ENCODE measurements at places on chromosomes 5 and 9. TPM values are rescaled to one million over a fixed set of nuclear protein-coding genes. Genes with fewer than 3 reads are reported as not detected.

Gene TICAM2
- polyA plus RNA-seq = 1.5 TPM

DNA sequence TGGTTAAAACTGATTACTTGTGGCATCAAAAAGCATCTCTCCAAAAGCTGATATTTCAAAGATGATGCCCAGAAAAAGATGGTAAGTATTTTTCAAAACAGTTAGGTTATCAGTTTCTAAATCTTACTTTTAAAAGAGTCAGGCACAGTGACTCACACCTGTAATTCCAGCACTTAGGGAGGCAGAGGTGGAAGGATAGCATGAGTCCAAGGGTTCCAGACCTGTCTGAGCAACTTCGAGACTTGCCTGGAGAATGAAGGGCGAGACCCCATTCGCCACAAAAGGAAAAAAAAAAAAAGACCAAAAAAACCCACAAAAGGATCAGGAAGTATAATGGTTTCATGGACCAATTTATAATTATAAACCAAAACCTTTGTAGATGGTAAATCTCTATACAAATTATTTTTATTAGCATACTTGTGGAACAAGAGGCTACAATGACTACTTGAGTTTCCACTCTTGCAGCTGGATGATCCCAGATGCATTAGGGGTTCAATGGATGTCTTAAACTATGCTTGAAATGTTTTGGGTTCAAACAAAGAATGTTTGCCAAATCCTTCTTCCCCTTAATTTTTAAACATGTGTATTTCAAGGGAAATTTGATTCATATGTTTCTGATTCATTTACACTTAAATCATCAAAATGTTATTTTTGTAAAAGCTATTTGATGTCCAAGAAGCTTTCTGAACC is 96.1 kb downstream of the ADAMTSL1 start:
- DNase-seq = no peak
- no peak overlapping the region for H3K27ac ChIP-seq
- H3K36me3 ChIP-seq = no peaks in the 10 kb centered on the region
- no peaks in the 10 kb centered on the region for H3K27me3 ChIP-seq
- no peaks in the 10 kb centered on the region for H3K4me1 ChIP-seq
- no peak overlapping the region for H3K4me3 ChIP-seq

DNA sequence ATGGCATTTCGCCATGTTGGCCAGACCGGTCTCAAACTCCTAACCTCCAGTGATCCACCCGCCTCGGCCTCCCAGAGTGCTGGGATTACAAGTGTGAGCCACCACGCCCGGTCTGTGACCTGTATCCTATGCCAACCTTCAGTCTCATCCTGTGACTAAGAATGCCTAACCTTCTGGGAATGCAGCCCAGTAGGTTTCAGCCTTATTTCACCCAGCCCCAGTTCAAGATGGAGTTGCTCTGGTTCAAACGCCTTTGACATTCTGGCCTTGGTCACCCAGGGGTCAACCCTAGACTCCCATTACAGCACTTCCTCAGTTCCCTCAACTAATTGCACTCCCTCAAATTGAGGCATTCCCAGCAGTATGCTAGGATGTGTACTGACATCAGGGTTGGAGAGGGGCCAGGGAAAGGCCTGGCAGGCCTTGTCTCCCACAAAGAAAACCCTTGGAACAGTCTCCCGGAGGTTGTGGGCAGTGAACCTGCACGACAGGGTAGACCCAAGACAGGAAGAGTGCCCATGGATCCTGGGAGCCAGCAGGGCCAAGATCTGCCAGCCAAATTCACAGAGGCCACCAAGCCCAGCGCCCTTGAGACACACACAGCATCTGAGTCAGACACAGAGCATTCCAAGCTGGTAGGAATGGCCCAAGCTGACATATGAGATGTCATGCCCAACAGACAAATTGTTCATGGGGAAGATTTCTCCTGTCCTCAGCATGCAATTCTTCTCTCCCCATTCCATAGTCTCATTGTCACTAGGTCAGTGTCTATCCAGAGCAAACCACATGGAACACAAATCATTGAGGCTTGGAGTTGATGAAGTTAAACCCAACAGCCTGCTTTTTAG is 24.9 kb upstream of the SMU1 start:
- no peak overlapping the region for H3K27ac ChIP-seq
- no peak overlapping the region for H3K4me3 ChIP-seq
- H3K4me1 ChIP-seq = no peaks in the 10 kb centered on the region
- DNase-seq = no peak

GRCh38 chr5:133526368-133526767 is 86.0 kb downstream of the FSTL4 start:
- no peak for DNase-seq
- H3K27ac ChIP-seq = no peak overlapping the region
- H3K4me1 ChIP-seq = no peaks in the 10 kb centered on the region
- H3K4me3 ChIP-seq = no peak overlapping the region

GRCh38 chr9:27339661-27340284 is 42.8 kb upstream of the EQTN start:
- H3K4me3 ChIP-seq = no peak overlapping the region
- no peaks in the 10 kb centered on the region for H3K4me1 ChIP-seq
- no peak overlapping the region for H3K27ac ChIP-seq
- DNase-seq = no peak
- H3K27me3 ChIP-seq = no peaks in the 10 kb centered on the region

DNA sequence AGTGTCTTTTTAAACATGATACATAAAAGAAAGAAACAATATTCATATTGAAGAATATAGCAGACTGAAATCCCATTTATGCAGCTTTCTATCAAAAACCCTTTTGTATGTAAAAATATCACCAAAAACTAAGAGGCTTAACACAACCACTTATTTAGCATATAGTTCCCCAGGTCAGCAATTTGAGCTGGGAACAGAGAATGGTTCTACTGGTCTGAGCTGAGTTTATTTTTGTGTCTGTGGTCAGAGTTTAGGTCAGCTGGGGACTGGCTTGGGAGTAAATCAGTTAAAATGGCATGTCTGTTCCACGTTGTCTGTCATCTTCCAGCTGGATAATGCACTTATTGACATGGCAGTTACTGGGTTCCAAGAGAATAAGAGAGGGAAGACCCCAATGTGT is 165.0 kb downstream of the TMEM232 start:
- H3K4me3 ChIP-seq = no peak overlapping the region
- H3K4me1 ChIP-seq = no peaks in the 10 kb centered on the region

DNA sequence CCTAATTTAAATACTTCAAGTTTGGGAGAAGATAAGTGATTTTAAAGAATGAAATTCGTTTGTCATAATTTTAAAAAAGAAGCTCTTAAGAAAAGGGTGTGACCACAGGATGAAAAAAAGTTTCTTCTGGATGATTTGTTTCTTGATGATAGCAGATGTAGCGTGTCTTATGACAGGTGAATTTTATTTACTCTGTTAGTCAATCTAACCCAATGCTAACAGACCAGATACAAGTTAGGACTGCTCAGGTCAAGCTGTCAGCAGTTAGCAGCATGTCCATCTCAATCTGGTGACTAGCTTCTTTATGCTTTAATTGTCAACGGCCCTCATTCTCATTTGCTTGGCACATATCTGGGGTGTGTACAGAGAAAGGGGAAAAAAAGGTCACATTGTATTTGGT is 456.0 kb downstream of the BNC2 start:
- peak overlapping the region; percentile 90 for H3K27ac ChIP-seq
- H3K4me1 ChIP-seq = peaks cover 5% of the 10 kb centered on the region
- no peak for DNase-seq

GRCh38 chr9:116721411-116721810 is 34.3 kb downstream of the TRIM32 start:
- H3K36me3 ChIP-seq = no peaks in the 10 kb centered on the region
- H3K4me1 ChIP-seq = no peaks in the 10 kb centered on the region
- no peak overlapping the region for H3K27ac ChIP-seq
- no peak overlapping the region for H3K4me3 ChIP-seq
- DNase-seq = no peak
